ENCODE measurements at places on chromosomes 6 and 20.
A peak's percentile ranks its signal among the peaks of the same experiment; 100 is the strongest.

GRCh38 chr20:2748551-2749342 is 51.7 kb downstream of the CPXM1 start:
- no peak for DNase-seq

DNA sequence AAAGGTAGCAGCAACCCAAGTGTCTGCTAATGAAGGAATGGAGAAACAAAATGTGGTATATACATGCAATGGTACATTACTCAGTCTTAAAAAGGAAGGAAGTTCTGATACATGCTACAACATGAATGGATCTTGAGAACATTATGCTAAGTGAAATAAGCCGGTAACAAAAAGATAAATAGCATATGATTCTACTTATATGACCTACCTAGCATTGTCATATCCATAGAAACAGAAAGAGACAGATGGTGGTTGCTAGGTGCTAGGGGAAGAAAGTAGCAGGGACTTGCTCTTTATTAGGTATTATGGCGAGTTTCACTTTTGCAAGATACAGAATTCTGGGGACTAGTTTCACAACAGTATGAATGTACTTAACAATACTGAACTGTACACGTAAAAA is 46.6 kb downstream of the UBR2 start:
- no peak for DNase-seq

- DNase-seq: no peak
These were observed 43.8 kb downstream of the EYA2 start for GRCh38 chr20:46938434-46938833.

- DNase-seq: no peak
These were observed 61.4 kb upstream of the E2F3 start for GRCh38 chr6:20340068-20340848.

DNA sequence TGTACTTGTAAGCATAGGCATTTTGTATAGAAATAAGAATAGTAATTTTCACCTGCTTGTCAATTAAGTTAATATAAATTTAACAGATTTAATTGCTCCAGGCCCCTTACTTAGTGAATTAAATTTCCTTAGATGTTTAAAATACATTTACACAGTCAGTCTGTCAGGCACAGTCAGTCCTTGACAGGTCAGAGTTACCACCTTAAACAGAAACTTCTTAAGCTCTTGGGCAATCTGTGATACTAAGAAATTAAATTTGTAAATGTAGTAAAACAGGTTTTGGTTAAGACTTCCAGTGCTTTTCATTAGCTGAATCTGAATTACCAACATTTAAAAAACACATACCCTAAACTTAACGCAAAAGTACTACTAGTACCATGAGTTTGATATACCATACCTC is 15.9 kb downstream of the PTPRA start:
- no peak for DNase-seq

DNA sequence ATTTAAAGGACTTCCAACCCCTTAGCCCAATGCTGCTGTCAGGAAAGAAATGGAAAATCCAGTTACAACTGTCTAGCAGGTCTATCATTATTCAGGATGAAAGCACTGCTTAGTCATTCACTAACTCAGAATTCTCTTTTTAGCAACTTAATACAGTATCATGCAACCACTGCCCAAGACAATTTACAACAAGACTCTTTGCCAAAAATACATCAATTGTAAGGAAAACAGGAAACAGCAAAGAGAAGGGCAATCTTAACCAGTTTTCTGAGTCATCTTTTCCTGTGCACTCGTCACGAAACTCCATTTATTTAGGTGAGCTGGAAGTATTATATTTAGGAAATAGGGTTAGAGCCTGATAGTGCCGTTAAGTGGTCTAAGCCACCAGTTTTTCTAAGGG is 1197.7 kb upstream of the CITED2 start:
- peak; percentile 84 for DNase-seq

- DNase-seq: no peak
These were observed 14.3 kb upstream of the FOXP4 start for GRCh38 chr6:41531591-41532582.

- no peak for DNase-seq
These were observed 91.0 kb downstream of the TCP11 start for GRCh38 chr6:35049900-35050756.

- DNase-seq: no peak
These were observed 47.9 kb downstream of the CEP57L1 start for GRCh38 chr6:109143191-109143590.

All from HS-5 (cell line).